ENCODE measurements at places on chromosomes 1 and 21.
A peak's percentile ranks its signal among the peaks of the same experiment; 100 is the strongest.

GRCh38 chr1:68938051-68938666 lies 441.3 kb upstream of the DEPDC1 start:
- DNase-seq, result no peak

DNA sequence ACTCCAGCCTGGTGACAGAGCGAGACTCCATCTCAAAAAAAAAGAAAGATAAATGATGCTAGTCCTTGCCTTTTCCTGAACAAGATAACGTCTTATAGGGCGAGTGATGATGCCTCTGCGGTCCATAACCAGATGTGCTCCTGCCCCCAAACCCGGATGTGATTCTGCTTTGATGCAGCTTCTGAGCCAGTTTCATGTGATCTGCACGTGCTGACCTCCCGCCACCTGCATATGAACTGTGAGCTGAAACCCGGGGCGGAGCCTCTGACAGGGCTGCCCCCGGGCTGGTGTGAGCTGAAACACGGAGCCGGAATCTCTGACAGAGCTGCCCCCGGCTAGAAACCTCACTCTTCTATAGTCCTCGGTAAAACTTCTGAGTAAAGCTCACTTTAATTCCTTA lies 1.3 kb downstream of the KRTAP12-4 start:
- no peak for DNase-seq

DNA sequence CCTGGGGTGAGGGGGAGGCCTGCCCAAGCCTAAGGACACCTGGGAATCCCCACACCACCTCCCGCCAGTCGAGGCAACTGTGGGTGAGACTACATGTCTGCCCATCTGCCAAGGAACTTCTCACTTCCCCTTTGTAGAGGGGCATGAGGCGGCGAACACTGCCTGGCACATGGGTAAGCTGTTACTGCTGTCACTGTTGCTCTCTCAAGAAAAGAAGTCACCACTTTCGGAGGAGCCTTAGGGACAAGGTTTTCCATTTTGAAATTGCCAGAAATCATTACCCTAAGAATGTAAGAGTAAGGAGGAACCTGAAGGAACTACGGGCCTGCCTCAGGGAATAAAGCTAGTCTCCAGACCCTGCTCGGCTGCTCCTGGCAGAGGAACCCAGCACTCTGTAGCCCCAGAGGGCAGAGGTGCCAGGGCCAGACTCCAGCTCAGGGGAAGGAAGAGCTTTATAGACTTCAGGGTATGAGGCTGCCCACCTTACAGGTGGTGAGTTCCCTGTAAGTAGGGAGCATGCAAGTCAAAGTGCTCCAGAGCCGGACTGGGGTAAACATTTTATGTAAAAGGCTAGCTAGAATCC lies 23.3 kb downstream of the SLC2A1 start:
- no peak for DNase-seq

GRCh38 chr1:2948001-2948750 lies 73.1 kb upstream of the ACTRT2 start:
- no peak for DNase-seq

DNA sequence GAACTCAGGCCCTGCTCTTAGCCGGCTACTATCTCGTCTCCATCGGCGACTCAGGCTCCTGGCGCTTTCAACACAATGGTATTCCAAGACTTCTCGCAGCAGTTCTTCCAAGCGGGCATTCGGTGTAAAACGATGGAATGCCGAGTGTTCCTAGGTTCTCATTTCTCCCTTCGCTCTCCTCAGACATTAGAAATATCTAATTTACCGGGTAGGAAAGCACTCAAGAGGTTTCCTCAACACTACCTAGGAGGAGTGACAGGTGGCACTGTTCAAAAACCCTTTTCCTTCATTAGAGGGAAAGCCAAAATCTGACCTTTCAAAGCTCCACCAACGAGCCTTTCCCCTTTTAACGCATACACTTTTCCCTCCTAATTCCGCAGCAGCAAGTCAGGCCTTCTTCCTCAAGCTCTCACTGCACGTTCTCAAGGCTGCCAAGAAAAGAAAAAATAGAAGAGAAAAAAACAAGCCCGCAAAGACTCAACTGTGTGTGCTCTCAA lies 601 bp downstream of the UBE2G2 start:
- peak; percentile 49 for DNase-seq

DNA sequence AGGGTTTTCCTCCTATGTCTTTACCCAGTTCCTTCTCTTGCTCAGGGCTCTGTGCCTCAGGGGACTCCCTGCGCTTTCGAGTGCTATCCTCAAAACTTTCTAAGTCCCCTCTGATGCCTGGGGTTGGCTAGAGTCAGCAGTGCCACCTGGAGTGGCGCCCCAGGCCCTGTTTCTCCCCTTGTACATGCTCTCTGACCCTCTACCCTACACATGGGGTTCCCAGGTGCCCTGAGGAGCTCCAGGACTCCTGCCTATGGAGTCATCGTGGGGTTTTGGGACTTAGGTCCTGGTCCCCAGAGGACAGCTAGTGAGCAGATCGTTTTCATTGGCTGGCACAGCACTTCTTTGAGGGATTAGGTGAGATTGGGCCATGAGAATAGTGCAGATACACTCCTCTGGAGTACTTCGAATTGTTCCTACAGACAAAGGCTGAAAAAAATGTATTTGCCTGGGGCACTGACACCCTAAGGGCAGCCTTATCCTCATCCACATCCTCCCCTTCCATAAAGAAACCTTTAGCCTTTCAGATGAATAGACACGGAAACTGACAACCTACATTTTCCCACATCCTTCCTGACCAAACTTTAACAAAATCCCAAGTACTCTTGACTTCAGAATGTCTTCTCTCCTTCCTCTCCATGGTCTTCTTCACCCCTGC lies 41.5 kb downstream of the LGR6 start:
- DNase-seq, result no peak

DNA sequence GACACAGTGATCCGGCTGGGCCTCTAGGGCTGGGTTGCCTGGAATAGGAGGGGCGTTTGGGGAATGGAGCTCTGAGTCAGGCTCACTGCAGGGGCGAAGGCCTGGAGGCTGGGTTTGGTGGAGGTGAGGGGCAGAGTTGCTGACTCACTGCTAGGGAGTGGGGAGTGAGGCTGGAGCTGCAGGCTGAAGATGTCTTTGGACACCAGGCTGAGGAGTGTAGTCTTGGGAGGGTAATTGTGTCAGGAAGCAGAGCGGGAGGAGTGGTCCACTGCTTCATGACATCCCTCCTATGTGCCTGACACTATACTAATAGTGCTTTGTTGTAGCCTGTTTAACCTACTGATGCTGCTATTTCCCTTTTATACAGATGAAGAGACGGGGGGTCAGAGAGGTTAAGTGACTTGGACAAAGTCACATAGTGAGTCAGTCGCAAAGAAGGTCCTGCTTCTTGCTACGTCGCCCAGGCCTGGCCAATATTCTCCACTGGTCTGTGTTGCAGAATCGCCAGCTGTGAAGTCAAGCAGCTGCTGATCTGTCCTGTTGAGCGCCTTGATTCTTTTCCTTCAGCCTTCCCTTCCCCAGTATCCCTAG lies 13.6 kb downstream of the ACTL8 start:
- DNase-seq, result no peak

GRCh38 chr1:30724175-30724574 lies 790 bp upstream of the MATN1 start:
- no peak for DNase-seq

DNA sequence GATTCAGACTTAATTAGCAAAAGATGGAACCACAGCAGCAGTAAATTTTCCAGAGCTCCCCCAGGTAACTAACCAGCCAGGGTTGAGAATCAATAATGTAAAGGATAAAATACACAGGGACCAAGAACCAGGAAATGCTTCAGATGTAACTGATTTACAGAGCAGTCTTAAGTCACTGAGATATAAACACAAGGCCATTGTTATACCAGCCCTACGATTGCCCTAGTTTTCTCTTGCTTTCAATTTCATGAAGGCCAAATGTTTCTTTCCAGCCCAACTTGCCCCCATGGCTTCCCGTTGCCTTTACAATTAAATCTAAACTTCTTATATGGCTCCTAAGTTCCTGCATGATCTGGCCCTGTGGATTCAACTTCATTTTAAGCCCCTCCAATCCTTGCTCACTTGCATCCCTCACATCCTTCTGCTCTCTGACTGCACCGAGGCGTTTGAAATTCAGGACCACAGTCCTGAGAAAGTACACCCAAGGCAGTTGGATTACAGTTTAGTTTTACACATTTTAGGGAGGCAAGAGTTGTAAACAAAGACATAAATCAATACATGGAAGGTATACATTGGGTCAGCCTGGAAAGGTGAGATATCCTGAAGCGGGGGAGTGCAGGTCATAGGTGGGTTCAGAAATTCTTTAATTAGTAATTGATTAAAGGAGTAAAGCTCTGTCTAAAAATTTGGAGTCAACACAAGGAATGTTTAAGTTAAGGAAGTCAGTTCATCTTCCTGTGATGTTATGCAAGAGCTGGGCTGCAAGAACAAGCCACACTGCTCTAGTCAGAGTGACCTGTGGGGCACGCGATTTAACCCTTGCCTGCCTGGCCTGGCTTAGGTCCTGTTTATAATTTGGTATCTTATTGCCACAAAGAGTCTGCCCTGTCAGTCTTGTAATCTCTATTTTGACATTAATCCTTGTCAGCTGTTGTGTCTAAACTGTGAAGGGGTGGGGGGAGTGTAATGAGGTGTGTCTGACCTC lies 69.9 kb upstream of the COG2 start:
- peak; percentile 81 for DNase-seq

DNA sequence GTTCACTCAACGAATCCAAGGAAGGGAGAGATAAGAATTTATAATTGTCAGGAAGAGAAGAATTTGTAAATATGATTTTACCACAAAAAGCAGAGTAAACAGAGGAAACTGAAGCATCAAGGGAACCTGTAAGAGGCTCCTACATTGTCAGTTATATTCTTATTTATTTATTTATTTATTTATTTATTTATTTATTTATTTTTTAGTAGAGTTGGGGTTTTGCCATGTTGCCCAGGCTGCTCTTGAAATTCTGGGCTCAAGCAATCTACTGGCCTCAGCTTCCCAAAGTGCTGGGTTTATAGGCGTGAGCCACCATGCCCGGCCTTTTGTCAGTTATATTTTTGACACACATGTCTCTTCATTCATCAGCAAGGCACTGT lies 47.1 kb downstream of the FCRL3 start:
- no peak for DNase-seq

- DNase-seq, result no peak
Measured at GRCh38 chr1:7629465-7630195, 141.5 kb upstream of the VAMP3 start.

GRCh38 chr1:242426271-242426905 lies 98.1 kb downstream of the PLD5 start:
- DNase-seq, result no peak

- no peak for DNase-seq
Measured at GRCh38 chr1:73205294-73205973, 923.1 kb upstream of the NEGR1 start.

GRCh38 chr1:155017041-155017945 lies 14.7 kb downstream of the ZBTB7B start:
- peak; percentile 98 for DNase-seq

GRCh38 chr1:215076322-215076721 lies 6.2 kb upstream of the KCNK2 start:
- DNase-seq, result no peak

- DNase-seq, result no peak
Measured at GRCh38 chr1:27528818-27529703, 39.1 kb upstream of the WASF2 start.

DNA sequence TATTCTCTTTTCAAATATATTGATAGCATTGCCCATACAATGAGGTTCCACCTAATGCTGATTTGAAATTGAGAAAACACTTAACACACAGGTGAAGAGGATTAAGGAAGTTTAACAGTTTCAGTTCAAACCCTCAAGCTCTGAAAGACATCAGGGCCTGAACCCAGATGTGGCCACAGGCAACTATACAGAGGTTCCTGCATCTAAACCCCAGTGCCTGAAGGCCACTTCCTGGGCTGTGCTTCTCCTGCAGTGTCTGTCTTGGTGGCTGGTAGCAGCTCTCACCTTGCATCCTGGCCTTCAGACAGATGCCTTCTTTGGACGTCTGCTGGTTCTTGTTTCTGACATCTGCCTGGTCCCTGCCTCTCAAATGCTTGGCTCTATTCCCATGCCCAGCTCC lies 25.1 kb upstream of the NGF start:
- no peak for DNase-seq

DNA sequence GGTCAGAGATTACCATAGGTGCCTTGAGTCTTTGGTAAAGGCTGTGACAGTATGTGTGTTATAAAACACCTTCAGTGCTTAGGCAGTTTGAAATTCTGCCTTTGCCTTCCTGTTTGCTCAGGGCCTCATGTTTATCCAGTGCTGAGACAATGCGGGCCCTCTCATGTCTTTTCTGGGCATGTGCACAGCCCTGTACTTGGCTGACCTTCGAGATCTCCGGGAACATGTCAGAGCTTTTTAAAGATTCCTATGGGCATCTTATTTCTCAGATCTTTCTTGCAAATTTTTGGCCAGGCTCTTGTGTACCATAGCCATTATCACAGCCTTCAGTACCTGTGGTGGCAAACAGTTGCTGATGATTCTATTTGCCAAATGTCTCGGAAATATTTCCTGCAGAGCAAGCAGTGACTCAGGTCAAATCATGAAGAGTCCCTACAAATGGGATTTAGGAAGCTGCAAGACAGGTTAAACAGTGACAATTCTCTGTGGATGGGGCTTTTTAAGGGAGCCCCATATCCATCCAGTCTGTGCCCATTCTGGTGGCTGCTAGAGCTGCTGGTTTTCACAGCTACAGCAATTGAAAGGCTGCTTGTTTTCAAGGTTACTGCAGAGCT lies 42.1 kb downstream of the HOOK1 start:
- peak; percentile 75 for DNase-seq

DNA sequence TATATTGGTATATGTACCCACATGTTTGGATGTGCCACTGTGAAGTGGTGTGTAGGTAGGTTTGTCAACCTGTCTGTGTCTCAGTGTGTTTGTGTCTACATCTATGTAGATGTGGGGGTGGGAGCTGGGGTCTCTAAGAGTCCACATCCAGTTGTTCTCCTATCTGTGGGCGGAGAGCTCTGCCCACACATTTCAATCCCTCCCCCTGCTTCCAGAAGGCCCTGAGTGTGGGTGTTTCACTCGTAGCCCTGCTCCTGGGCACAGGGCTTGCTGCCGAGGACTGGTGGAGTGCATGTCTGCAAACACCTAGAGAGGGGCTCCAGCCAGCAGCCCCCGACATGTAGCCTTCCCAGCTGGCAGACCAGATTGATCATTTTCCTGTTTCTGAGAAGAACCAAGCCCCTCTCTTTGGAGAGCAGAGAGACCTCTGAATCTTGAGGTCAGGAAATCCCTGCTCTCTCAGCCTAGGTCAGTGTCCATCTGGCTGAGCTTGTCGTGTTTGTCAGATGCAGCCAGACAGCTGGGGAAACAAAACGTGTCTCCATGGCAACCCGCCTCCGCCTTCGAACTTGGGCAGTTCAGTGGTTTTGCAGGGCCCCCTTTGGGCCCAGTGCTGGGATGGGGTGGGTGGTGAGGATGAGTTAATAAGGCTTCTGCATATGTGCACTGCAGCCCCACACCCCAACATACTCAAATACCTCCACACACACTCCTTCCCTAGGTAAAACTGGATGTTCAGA lies 31.2 kb upstream of the SYNC start:
- no peak for DNase-seq

DNA sequence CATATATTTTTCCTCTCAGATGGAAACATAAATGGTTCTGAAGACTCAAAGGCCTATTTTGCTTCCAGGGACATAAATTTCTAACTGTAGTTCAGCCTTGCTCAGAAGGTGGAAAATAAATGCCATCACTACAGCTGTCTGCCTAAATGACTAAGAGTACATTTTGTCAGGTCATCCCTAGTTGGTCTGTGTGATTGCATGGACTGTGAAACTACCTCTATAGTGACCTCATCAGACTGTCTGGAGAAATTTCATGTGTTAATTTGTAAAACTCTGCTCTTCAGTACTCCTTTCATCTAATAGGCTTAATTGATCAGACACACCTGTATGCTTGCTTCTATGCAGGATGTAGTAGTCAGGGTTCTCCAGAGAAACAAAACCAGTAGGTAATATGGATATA lies 886.9 kb downstream of the AMY1C start:
- no peak for DNase-seq

- peak; percentile 71 for DNase-seq
Measured at GRCh38 chr1:45543581-45544417, 6.8 kb upstream of the AKR1A1 start.

Measured in large intestine (tissue), 12 donors.